ENCODE measurements at places on chromosomes 4 and X. TPM values are rescaled to one million over a fixed set of nuclear protein-coding genes. Genes with fewer than 3 reads are reported as not detected.

Gene NAT8L
- 0.98 TPM for total RNA-seq

Gene MAGEC3
- 0.23 TPM for total RNA-seq

Gene HTN1
- total RNA-seq = not detected

Gene CSAG2
- not detected for total RNA-seq

Gene S100P
- total RNA-seq = not detected

Gene TNIP2
- 52.5 TPM for total RNA-seq

Gene TMEM154
- 0.52 TPM for total RNA-seq

Gene CLTRN
- total RNA-seq = not detected
